ENCODE measurements at places on chromosomes 5 and 9. TPM values are rescaled to one million over a fixed set of nuclear protein-coding genes. Genes with fewer than 3 reads are reported as not detected.

Gene PGGT1B
- total RNA-seq = 15.6 TPM

Gene ITGA2
- total RNA-seq = 8.3 TPM

Gene LCP2
- not detected for total RNA-seq

Gene RNF180
- 0.63 TPM for total RNA-seq

Gene SOX30
- total RNA-seq = not detected

Gene ARHGAP26
- total RNA-seq = 10.9 TPM

Gene PCSK5
- 4.7 TPM for total RNA-seq

Gene INSL4
- total RNA-seq = not detected

Gene WNK2
- total RNA-seq = under 0.01 TPM

Gene IFNE
- total RNA-seq = 3.8 TPM

Gene PCDHB6
- total RNA-seq = 0.16 TPM

Gene AMBP
- total RNA-seq = 0.86 TPM

Gene FAM169A
- 0.17 TPM for total RNA-seq

Gene CMYA5
- total RNA-seq = 5.9 TPM

Gene MOCS2
- 20.9 TPM for total RNA-seq

Gene DAPK1
- 1.0 TPM for total RNA-seq

Gene FOXD4L5
- 0.09 TPM for total RNA-seq

Gene PLEKHG4B
- under 0.01 TPM for total RNA-seq

Gene TRPM6
- under 0.01 TPM for total RNA-seq

Gene SYK
- under 0.01 TPM for total RNA-seq

Gene MEIKIN
- total RNA-seq = not detected

Gene SHC3
- 20.9 TPM for total RNA-seq

Gene RNF183
- total RNA-seq = not detected

Gene MYMK
- not detected for total RNA-seq

Gene PIGO
- total RNA-seq = 9.0 TPM

Gene PCDHB9
- 0.16 TPM for total RNA-seq

Gene TEX48
- total RNA-seq = not detected

Gene SPINK6
- total RNA-seq = not detected

Gene HAVCR1
- not detected for total RNA-seq

Gene LRRTM2
- total RNA-seq = 3.5 TPM

Gene ZFP2
- total RNA-seq = 2.6 TPM

Gene NR2F1
- 65.0 TPM for total RNA-seq

Gene SEMA5A
- total RNA-seq = 9.9 TPM

Gene ANKRD31
- total RNA-seq = 0.09 TPM

Gene AQP7
- total RNA-seq = 0.34 TPM

Gene LAMC3
- total RNA-seq = 0.09 TPM

Gene GPR150
- total RNA-seq = 0.32 TPM

Gene PTPRD
- total RNA-seq = 13.1 TPM

Gene NR4A3
- 0.32 TPM for total RNA-seq

Gene ZNF883
- total RNA-seq = 2.4 TPM

Gene ECSCR
- total RNA-seq = not detected

Gene OR1Q1
- total RNA-seq = not detected

Gene KCNV2
- not detected for total RNA-seq

Gene CCDC171
- 4.4 TPM for total RNA-seq

Gene CERT1
- total RNA-seq = 29.3 TPM

Gene KLF4
- 24.7 TPM for total RNA-seq

Measured in bronchial smooth muscle cell (primary cell).